ENCODE measurements at places on chromosomes 3 and 15. TPM values are rescaled to one million over a fixed set of nuclear protein-coding genes. Genes with fewer than 3 reads are reported as not detected.

GOLGA6D gene
- total RNA-seq = not detected

SEMA3G gene
- total RNA-seq = not detected

SOX14 gene
- not detected for total RNA-seq

BFSP2 gene
- total RNA-seq = not detected

RETNLB gene
- total RNA-seq = not detected

MELTF gene
- total RNA-seq = 87.5 TPM

SKOR1 gene
- total RNA-seq = under 0.01 TPM

TLR9 gene
- total RNA-seq = under 0.01 TPM

All from pericardium fibroblast (primary cell).